ENCODE measurements at places on chromosomes 6 and 20.

DNA sequence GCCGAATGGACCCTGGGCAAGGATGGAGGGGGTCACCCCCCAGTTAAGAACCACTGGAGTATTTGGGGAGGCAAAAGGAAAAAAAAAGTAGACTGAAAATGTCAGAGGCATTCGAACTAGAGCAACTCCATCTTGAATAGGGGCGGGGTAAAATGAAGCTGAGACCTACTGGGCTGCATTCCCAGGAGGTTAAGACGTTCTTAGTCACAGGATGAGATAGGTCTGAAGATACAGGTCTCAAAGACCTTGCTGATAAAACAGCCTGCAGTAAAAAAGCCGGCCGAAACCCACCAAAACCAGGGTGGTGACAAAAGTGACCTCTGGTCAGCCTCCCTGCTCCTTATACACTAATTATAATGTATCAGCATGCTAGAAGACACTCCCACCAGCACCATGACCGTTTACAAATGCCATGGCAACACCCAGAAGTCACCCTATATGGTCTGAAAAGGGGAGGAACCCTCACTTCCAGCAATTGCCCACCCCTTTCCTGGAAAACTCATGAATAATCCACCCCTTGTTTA is 70.4 kb upstream of the KCNG1 start:
- DNase-seq = no peak

GRCh38 chr6:168244961-168245551 is 74.5 kb downstream of the DACT2 start:
- DNase-seq = no peak

- DNase-seq = no peak
Measured at GRCh38 chr6:41426888-41427641, 91.7 kb downstream of the NCR2 start.

DNA sequence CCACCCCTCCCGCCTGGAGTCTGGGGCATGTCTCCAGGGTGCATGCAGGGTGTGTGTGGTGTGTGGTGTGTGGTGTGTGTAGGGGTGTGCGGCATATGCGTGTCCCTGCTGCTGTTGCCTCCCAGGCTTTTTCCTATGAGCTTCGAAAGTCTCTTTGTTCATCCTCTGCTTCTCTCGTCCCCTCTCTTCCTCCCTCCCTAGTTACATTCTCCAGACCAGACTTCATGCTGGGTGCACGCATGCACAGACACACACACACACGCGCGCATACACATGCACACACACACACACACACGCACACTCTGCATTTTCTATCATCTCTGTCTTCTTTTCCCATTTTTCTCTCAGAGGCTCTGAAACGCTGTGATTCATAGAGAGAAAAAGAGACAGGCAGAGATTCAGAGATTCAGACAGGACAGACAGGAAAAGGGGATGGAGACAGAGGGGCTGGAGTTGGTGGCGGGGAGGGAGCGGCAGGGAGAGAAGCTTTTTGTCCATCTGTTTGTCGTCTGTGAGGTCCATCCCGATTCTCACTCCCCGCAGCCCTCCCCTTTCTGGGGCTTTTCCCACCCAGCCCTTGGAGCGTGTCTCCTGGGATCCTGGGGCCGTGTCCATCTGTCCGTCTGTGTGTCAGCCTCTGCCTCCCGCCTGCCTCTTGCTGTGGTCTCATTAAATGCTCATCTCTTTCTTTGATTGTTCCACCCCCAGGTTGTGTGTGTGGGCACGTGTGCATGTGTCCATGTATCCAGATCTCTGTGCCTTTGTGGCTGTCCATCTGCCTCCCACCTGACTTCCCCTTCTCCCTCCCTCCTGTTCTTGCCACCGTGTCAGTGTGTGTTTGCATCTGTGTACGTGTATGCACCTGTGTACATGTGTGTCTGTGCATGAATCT is 62.6 kb downstream of the SRC start:
- no peak for DNase-seq

GRCh38 chr6:25014791-25015560 is 79.2 kb upstream of the RIPOR2 start:
- DNase-seq = peak; percentile 70

- no peak for DNase-seq
Measured at GRCh38 chr6:124197148-124197547, 393.5 kb downstream of the NKAIN2 start.

GRCh38 chr20:32278199-32278643 is 770 bp downstream of the KIF3B start:
- DNase-seq = peak; percentile 66

DNA sequence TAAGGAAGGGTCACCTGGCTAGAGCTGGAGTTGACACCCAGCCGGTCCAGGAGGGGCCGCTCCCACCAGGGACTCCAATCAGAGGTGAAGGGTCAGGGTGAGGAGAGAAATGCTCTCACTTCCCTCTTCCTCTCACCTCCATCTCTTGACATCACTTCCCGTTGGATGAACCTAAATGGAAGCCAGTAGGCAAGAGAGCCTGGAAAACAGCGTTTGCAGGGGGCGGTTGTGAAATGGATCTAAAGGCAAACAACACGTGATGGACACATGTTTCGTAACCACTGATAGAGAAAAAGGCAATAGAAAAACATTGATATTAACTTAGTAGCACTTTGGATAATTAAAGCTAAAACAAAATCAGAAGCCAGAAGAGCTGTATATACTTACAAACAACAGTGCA is 105.6 kb upstream of the FOXA2 start:
- DNase-seq = no peak

DNA sequence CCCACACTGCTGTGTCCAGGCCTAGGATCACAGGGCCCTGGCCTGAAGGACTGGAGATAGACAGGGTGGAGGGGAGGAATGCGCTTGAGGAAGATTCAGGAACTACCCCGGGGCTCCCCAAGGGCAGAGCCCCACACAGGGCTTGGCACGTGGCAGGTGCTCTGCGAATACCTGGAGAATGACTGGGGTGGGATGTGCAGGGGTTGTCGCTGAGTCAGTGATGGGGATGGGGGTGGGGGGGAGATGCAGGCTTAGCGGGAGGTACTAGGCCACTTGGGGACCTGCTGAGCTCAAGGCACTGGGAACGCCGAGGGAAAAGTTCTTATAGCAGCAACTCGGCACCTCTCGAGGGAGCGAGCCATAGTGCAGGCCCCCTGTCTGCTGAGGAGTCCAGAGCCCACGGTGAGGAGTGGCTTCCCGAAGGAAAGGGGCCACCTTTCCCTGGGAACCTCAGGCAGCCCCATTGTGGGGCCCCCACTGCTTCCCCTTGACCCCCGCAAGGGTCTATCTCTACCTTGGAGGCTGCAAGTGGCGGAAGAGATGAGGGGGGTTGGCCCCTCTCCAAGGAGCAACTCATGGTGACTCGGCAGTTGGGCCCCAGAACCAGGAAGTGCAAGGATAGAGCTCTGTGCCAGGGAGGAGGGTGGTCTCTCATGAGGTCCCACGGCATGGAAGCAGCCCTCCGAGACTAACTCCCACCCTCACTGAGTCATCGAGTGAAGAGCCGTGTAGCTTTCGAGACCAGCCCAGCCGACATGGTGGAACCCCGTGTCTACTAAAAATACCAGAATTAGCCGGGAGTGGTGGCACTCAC is 33.1 kb downstream of the SRC start:
- peak; percentile 12 for DNase-seq

GRCh38 chr6:71224011-71224410 is 64.6 kb upstream of the OGFRL1 start:
- DNase-seq = no peak

DNA sequence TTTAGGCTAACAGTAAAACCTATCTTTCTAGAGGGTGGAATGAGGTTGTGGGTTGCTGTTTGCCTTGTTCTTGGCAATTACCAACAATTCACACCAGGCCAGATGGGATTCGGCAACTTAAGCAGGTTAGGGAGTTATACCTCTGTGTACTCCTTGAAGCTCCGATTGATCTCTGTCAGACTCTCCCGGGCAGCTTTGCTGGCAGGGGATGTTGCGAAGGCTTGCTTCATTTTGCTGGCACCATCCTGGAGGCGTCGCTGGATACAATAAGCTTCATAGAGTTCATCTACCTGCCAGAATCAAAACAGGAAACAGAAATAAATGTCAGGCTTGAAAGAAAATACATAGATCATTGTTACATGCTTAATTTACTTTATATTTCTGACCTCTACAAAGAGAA is 66.4 kb upstream of the ARMH2 start:
- no peak for DNase-seq

- no peak for DNase-seq
Measured at GRCh38 chr20:59827138-59828056, 106.0 kb downstream of the SYCP2 start.

DNA sequence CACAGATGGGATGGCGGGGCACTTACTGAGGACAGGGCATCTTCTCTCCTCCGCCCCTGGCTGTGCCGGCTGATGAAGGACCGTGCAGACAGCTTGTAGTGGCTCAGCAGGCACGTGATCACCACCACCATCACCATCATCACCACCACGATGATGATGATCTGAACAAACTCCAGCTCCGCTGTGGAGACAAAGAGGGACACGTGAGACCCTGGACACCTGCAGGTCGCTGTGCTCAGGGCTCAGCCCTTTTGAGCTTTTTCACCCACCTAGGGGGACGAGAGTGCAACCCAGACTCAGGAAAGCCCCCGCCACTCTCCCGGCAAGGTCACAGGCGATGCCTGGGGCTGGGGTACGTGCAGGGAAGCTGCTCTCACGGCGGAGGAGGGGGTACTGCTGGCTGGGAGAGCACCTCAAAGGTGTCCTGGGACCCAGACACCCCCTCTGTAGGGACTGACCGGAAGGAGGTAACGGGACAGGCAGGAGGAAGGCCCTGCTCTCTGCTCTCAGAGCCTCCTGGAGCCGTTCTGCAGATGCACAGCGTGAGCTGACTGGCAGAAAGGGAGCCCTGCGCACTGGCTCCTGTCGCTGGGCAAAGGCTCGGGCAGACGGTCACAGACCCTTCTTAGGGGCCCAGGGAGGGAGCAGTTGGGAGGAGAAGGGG is 39.4 kb upstream of the ZBP1 start:
- peak; percentile 49 for DNase-seq

GRCh38 chr20:417801-418342 is 9.8 kb downstream of the RBCK1 start:
- peak; percentile 50 for DNase-seq

GRCh38 chr6:20943040-20943627 is 408.9 kb downstream of the CDKAL1 start:
- DNase-seq = no peak

GRCh38 chr20:45290677-45291355 is 15.8 kb upstream of the RBPJL start:
- peak; percentile 86 for DNase-seq

- DNase-seq = no peak
Measured at GRCh38 chr6:16639684-16640480, 121.4 kb downstream of the ATXN1 start.

DNA sequence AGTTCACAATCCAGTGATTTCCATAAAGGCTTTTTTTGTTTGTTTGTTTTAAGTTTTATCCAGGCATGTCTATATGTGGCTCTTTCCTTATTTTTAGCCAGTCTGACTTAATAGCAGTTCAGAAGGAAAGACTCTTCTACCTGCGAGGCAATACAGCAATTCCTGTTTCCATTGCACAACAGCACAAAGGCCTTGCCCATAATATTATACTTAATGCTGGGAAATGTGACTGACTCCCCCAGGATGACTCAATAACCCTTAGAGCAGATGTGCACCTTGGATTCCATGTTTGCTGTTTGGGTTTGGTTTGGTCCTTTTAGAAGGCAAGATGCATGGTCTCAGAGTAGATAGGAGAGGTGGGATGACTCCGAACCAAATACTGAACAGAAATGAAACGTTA is 184.1 kb downstream of the MTFR2 start:
- no peak for DNase-seq

GRCh38 chr6:88785478-88785877 is 177.9 kb downstream of the RNGTT start:
- DNase-seq = no peak

GRCh38 chr6:114096561-114097172 is 125.7 kb upstream of the HDAC2 start:
- no peak for DNase-seq

DNA sequence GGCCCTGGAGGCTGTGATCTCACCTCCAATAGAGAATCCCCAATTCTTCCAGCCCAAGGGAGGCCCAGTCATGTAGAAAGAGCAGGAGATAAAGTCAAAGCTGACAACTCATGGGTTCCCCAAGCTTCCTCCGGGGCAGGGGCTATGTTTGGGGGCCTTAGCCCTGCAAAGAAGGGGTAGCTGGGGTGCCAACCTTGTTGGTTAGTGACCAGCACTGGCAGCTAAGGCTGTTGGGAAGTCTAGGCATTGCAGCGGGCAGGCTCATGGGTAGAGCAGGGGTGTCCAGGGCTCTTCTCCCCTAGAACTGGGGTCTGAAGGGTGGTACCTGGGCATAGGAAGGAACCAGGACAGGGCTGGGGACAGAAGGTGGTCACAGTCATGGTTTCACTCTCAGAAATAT is 36.4 kb downstream of the TGM2 start:
- peak; percentile 6 for DNase-seq

GRCh38 chr20:1567392-1568162 is 10.1 kb upstream of the SIRPD start:
- DNase-seq = no peak

- no peak for DNase-seq
Measured at GRCh38 chr6:97885828-97886227, 602.8 kb upstream of the MMS22L start.

DNA sequence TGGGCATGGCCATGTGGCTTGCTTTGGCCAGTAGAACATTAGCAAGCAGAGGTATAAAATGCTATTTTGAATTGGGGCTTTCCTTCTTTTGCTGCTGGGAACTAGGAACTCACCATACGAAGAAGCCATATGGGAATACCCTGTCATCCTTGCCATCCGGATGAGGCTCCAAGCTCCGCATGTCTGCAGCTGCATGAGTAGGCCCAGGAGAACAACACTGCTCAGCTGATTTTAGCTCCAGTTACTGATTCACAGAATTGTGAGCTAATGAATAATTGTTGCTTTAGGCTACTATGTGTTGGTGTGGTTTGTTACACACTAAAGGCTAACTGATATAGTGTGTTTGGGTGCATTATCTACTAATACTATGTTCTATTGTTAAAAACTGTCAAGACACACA is 2.7 kb upstream of the PLCB4 start:
- DNase-seq = no peak

GRCh38 chr20:20085812-20086211 is 33.5 kb downstream of the CFAP61 start:
- no peak for DNase-seq

- no peak for DNase-seq
Measured at GRCh38 chr20:5786930-5787795, 37.0 kb downstream of the SHLD1 start.

GRCh38 chr6:72755752-72756151 is 133.9 kb downstream of the KCNQ5 start:
- DNase-seq = no peak

DNA sequence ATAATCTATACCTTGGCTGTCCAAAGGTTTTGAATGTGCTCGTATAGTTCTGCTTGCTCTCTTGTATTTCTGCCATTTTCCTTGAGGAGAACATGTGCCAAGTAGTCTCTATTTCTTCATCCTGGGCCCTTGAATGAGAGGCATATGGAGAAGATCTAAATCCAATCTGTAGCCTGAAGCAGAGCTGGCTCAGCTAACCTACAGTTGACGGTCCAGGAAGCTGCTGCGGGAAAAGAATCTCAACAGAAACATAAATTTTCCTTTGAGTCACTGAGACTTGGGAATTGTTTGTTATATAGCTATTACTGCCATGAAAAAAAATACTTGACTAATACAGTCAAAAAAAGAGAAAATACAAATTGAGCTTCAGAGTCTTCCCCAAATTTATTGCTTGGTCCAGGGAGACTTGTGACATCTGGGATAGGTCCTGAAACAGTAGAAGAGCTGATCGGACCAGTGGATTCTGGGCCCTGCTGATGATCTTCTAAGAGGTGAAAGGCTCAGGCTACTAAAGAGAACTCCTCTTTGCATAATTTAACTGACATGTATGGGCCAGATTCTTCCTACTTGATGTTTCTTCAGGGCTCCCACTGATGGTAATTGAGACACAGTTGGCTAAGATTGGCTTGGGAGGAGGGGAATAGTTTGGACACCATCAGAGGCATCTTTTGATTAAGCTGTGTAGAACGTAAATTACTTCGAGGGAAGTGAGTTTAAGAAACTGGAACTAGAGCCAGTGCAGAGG is 29.9 kb upstream of the PLCB4 start:
- DNase-seq = no peak

Measured in activated effector memory CD4-positive, alpha-beta T cell treated with anti-CD3 and anti-CD28 coated beads, Interleukin-2, amount 50 U/mL, for 16 hours (primary cell).